ENCODE measurements at places on chromosomes 3 and 15.

- no peak for DNase-seq
Observed at GRCh38 chr3:30778933-30779332, 115.5 kb downstream of the GADL1 start.

- DNase-seq, result peak; percentile 14
Observed at GRCh38 chr3:114809668-114810413, 337.2 kb downstream of the ZBTB20 start.

DNA sequence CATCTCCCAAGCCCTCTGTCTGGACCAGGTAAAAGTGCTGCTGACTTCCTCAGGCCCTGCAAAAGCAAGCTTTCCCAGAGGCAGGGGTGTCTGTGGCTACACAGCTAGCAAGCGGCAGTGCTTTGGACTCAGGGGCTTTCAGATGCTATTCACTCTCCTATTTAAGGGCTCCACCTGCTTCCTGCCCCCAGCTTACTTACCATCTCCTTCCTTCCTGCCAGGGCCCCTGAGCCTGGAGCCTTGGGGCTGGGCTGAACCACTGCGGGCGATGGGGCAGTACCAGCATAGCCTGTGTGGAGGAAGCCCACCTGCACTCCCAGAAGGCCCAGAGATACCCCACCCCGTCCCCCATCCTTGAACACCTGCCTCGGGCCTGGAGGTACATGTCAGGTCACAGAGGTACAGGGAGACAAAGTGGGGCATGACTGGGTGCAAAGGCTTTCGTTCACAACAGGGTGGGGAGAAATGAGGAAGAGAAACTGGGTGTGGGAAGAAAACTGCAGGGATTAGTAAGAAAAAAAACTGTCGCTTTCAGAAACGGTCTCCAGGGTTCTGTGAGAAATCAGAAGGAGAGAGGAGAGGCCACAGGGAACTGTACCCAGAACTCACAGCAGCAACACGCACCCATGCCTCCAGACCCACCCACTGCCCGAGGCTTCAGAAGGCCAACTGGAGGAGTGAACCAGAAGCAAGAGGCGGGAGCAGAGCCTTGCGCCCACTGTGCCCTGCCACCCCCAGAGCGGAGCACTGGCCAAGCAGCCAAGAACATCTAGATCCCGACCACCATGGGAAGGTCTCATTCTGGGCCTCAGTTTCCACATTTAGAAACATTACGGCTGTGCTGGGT, 49.5 kb downstream of the CCDC12 start:
- DNase-seq, result no peak

- no peak for DNase-seq
Observed at GRCh38 chr3:133887803-133888703, 7.6 kb downstream of the RAB6B start.

- DNase-seq, result no peak
Observed at GRCh38 chr3:134824791-134825190, 29.7 kb downstream of the EPHB1 start.
